ENCODE measurements at places on chromosomes 1 and 21. TPM values are rescaled to one million over a fixed set of nuclear protein-coding genes. Genes with fewer than 3 reads are reported as not detected.
A peak's percentile ranks its signal among the peaks of the same experiment; 100 is the strongest.

The PGLYRP3 gene
- total RNA-seq: not detected

GRCh38 chr1:21020151-21020550 is 156.5 kb downstream of the EIF4G3 start:
- no peak overlapping the region for H3K27ac ChIP-seq
- no peaks in the 10 kb centered on the region for H3K27me3 ChIP-seq
- H3K4me1 ChIP-seq: peaks cover 18% of the 10 kb centered on the region
- H3K4me3 ChIP-seq: no peak overlapping the region
- no peaks in the 10 kb centered on the region for H3K36me3 ChIP-seq

The RHD gene
- 0.20 TPM for total RNA-seq

DNA sequence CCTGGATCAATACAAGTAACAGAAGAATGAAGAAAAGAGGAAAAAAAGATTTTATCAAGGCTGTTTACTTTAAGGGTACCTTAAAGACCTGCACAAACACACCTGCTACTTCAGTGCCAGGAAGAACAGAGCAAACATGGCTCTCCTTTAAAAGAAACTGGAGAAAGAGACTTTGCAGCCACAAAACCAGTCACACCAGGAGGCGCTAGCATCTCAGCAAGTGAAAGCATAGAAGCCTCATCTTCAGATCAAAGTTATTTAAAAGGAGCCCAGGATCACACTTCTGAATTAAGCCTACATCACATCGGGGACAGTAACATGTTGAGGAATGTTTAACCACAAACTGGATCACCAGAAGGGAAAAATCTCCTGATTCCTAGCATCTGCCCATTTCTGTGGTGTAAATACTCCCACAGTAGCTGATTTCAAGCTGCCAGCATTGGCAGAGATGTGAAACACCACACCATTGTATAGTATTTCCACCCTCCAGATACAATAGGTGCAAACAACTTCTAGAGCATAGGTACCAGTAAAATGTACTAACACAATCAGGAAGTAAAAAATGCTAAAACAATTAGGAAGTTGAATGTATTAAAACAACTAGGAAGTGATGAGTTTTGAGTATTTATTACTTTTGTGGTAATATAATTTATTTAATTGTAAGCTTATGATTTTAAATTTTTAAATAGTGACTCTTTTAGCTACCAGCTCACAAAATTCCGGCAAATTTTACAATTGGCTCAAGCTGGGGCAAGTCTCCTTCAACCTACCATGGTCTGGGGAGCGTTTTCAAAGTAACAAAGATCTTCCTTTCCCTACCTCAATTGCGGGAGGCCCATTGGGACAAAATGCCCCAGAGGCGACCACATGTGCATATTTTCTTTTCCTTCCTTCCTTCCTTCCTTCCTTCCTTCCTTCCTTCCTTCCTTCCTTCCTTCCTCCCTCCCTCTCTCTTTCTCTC is 105.3 kb upstream of the CLDN14 start:
- H3K27me3 ChIP-seq: peaks cover 31% of the 10 kb centered on the region
- no peaks in the 10 kb centered on the region for H3K36me3 ChIP-seq
- no peak overlapping the region for H3K27ac ChIP-seq
- H3K4me1 ChIP-seq: no peaks in the 10 kb centered on the region
- no peak for DNase-seq

The HAPLN2 gene
- not detected for total RNA-seq

- peak overlapping the region; percentile 92 for H3K4me3 ChIP-seq
- H3K36me3 ChIP-seq: peaks cover 5% of the 10 kb centered on the region
- DNase-seq: no peak
- peaks cover 58% of the 10 kb centered on the region for H3K4me1 ChIP-seq
These were observed 27.9 kb downstream of the HIVEP3 start for GRCh38 chr1:41890825-41891198.

- no peaks in the 10 kb centered on the region for H3K4me1 ChIP-seq
- no peaks in the 10 kb centered on the region for H3K36me3 ChIP-seq
- no peak overlapping the region for H3K4me3 ChIP-seq
These were observed 10.1 kb upstream of the ST6GALNAC5 start for GRCh38 chr1:76857138-76857537.

The UBE2U gene
- not detected for total RNA-seq

DNA sequence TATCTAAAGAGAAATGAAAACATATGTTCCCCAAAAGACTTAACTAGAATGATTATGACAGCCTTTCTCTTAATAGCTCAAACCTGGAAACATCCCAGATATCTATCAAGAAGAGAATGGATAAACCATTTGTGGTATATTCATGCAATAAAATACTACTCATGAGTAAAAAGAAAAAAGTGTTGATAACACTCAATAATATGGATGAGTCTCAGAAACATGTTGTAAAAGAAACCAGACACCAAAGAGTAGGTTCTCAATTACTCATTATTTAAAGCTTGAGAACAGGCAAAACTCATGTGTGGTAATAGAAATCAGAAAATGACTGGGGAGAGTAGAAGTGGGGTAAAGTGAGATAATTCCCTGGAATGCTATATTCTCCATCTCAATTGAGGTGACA is 154.1 kb downstream of the PHTF1 start:
- H3K27ac ChIP-seq: no peak overlapping the region
- H3K36me3 ChIP-seq: peaks cover under 1% of the 10 kb centered on the region
- no peak overlapping the region for H3K4me3 ChIP-seq

DNA sequence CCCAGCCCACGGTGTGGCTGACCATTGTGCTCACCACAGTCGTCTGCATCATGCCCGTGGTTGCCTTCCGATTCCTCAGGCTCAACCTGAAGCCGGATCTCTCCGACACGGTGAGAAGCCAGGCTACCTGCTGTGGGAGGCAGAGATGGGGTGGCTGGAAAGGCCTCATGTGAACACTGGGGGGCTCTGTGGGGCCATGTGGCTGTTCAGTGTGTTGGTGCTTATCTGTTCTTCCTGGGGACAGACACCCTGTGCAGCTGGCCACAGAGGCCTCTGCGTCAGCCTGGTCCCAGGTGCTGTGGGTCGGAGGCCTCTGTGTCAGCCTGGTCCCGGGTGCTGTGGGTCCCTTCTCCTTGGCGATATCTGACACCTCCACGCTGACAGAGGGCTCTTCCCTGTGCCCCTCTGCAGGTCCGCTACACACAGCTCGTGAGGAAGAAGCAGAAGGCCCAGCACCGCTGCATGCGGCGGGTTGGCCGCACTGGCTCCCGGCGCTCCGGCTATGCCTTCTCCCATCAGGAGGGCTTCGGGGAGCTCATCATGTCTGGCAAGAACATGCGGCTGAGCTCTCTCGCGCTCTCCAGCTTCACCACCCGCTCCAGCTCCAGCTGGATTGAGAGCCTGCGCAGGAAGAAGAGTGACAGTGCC is 23.2 kb downstream of the ATP8B2 start:
- H3K27ac ChIP-seq: peak overlapping the region; percentile 49
- DNase-seq: no peak
- H3K4me3 ChIP-seq: peak overlapping the region; percentile 5
- H3K4me1 ChIP-seq: peaks cover 50% of the 10 kb centered on the region
- peaks cover 13% of the 10 kb centered on the region for H3K36me3 ChIP-seq
- H3K27me3 ChIP-seq: no peaks in the 10 kb centered on the region

DNA sequence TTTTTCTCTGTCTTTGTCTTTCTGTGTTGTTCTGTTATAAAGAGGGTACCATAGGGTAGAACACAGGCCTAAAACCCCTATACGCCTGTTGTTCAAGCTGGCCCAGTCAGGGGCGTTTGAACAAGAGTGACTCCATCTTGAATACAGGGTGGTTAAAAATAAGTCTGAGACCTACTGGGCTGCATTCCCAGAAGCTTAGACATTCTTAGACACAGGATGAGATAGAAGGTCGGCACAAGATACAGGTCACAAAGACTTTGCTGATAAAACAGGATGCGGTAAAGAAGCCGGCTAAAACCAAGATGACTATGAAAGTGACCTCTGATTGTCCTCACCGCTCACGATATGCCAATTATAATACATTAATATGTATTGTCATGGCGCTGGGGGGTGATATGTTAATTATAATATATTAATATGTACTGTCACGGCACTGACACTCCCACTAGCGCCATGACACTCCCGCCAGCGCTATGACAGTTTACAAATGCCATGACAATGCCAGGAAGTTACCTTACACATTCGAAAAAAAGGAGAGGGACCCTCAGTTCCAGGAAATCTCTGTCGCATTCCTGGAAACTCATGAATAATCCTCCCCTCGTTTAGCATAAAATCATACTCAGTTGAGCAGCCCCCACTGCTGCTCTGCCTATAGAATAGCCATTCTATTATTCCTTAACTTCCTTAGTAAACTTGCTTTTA is 58.5 kb upstream of the KLHDC7A start:
- peaks cover 11% of the 10 kb centered on the region for H3K27me3 ChIP-seq
- DNase-seq: no peak
- no peak overlapping the region for H3K27ac ChIP-seq
- no peaks in the 10 kb centered on the region for H3K36me3 ChIP-seq
- H3K4me3 ChIP-seq: no peak overlapping the region
- no peaks in the 10 kb centered on the region for H3K4me1 ChIP-seq

GRCh38 chr1:229539863-229540506 is 18.5 kb downstream of the ABCB10 start:
- no peak overlapping the region for H3K4me3 ChIP-seq
- no peak for DNase-seq
- peaks cover 2% of the 10 kb centered on the region for H3K4me1 ChIP-seq
- no peak overlapping the region for H3K27ac ChIP-seq
- H3K36me3 ChIP-seq: peaks cover 8% of the 10 kb centered on the region

GRCh38 chr1:150628766-150629114 is 672 bp downstream of the ENSA start:
- peaks cover 3% of the 10 kb centered on the region for H3K36me3 ChIP-seq
- no peak overlapping the region for H3K4me3 ChIP-seq
- no peak for DNase-seq
- H3K4me1 ChIP-seq: peaks cover 21% of the 10 kb centered on the region
- H3K27me3 ChIP-seq: no peaks in the 10 kb centered on the region

DNA sequence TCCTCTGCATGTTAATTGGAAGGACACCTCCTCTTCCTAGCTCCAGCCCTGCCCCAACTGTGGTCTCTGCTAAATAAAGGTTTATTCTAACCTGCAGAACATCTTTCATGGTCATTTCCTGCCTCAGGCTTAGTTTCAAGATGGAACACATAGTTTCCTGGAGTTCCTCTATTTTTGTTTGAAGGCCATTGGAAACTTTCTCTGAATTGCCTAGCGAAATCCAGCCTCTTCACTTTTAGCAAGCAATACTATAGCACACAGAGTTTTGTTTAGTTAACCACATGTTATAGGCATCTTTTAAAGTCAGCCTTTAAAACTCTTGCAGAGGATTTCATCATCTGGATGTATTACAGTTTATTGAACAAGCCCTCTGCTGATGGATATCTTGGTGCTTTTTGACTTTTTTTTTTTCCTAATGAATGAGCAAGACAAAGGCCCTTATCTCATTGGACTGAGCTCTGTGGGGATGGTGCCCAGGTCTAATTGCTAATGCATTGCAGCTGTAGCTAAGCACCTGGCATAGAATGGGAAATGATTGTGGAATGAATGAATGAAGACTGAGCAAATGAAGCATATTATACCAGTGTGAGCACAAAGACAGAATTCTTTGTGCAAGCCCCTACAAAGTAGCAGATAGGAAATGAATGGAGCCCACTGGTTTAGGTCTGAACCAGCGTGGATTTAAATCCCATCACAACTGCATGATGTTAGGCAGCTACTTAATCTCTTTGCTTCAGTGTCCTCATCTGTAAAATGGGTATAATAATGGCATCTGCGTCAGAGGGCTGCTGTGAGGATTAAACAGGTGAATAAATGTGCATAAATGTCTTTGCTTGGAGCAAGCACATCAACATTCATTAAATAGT is 641 bp upstream of the CFAP107 start:
- H3K27ac ChIP-seq: no peak overlapping the region
- DNase-seq: no peak
- H3K4me1 ChIP-seq: no peaks in the 10 kb centered on the region
- H3K4me3 ChIP-seq: no peak overlapping the region
- H3K36me3 ChIP-seq: no peaks in the 10 kb centered on the region

GRCh38 chr1:183862967-183863366 is 58.0 kb downstream of the RGL1 start:
- peaks cover 2% of the 10 kb centered on the region for H3K36me3 ChIP-seq
- H3K27ac ChIP-seq: no peak overlapping the region
- H3K27me3 ChIP-seq: no peaks in the 10 kb centered on the region
- no peak for DNase-seq

DNA sequence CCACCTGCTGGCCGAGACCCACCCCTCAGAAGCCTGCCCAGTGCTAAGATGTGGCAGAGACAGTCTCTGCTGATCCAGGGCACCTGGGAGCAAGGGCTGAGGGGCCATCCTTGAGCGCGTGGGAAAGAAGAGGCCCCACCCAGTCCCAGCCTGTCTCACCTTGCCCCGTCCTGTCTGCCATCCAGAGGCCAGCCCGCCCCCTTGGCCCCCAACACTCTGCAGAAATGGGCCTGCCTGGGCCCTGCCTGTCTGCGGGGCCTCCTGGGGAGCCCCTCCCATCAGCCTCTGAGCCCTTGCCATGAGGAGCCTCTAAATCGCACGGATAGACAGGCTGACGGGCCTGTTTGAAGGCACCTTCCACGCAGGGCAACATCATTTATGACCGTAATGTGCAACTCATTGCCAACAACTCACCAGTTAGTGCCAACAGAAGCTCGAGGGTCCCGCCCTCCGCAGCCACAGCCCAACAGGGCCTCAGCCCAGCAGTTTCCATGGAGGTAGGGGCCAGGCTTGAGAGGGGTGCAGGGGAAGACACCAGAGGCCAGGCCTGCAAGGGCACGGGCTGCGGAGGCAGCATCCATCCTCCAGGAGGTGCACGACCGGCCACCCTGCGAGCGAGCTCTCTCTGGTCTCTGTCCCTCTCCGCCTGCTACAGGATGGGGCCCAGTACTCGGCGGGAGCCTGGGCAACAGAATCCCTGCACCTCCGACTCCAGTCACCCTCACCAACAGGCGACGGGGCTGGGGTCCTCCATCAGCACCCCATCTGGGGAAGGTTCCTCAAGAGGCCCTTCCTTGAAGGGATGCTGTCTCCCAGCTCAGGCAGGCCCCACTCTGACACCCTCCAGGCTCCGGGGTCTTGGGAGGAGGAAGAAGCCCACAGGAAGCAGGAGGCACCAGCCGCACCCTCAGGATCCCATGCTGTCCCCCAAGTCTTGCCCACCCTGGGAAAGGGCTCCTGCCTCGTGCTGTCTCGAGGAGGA is 78.0 kb downstream of the MEGF6 start:
- H3K36me3 ChIP-seq: no peaks in the 10 kb centered on the region
- H3K27ac ChIP-seq: no peak overlapping the region
- peaks cover 16% of the 10 kb centered on the region for H3K4me1 ChIP-seq
- DNase-seq: no peak

DNA sequence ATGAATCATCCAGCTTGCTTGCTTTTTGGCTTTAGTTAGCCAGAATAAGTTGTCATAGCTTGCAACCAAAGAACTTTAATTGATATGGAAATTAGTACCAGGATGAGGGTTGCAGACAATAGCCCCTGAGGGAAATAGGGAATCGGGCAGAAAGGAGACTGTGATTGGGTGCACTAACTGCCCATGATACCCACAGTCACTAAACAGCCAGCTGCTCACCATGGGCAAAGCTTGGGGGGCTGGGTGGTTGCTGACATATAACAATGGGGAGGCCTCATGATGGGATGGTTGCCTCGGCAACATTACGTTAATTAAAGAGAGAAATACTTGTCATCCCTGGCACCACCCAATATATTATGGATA is 17.8 kb upstream of the PLA2G2E start:
- H3K27me3 ChIP-seq: peaks cover 17% of the 10 kb centered on the region
- DNase-seq: no peak
- H3K36me3 ChIP-seq: peaks cover 2% of the 10 kb centered on the region
- H3K27ac ChIP-seq: no peak overlapping the region
- H3K4me1 ChIP-seq: no peaks in the 10 kb centered on the region
- H3K4me3 ChIP-seq: no peak overlapping the region
